Activated CD4-positive, CD25-positive, alpha-beta regulatory T cell treated with anti-CD3 and anti-CD28 coated beads, Interleukin-2, amount 50 U/mL, for 72 hours (primary cell): ENCODE measurements at places on chromosomes 13 and 19.
A peak's percentile ranks its signal among the peaks of the same experiment; 100 is the strongest.

DNA sequence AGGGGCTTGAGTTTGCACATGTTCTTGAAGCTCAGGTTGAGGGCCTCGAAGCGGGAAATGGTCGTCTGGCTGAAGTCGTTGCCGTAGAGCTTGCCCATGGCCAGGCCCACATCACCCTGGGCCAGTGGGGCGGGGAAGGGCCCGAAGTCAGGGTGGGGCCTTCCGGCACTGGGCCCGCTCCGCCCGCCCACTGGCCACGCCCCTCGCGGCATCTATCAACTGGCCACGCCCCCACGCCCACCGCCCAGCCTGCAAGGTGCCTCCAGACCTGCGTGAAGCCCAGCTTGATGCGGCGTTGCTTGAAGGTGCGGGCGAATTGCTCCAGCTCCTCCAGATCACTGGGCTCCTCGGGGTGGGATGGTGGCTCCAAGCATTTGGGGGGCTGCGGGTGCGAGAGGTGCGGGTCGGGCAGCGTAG, 19.9 kb downstream of the ZNF574 start:
- no peak for DNase-seq

- no peak for DNase-seq
Observed at GRCh38 chr19:43743059-43743458, 11.7 kb downstream of the SMG9 start.

GRCh38 chr19:41149831-41150230, 35.6 kb downstream of the CYP2F1 start:
- DNase-seq: no peak

DNA sequence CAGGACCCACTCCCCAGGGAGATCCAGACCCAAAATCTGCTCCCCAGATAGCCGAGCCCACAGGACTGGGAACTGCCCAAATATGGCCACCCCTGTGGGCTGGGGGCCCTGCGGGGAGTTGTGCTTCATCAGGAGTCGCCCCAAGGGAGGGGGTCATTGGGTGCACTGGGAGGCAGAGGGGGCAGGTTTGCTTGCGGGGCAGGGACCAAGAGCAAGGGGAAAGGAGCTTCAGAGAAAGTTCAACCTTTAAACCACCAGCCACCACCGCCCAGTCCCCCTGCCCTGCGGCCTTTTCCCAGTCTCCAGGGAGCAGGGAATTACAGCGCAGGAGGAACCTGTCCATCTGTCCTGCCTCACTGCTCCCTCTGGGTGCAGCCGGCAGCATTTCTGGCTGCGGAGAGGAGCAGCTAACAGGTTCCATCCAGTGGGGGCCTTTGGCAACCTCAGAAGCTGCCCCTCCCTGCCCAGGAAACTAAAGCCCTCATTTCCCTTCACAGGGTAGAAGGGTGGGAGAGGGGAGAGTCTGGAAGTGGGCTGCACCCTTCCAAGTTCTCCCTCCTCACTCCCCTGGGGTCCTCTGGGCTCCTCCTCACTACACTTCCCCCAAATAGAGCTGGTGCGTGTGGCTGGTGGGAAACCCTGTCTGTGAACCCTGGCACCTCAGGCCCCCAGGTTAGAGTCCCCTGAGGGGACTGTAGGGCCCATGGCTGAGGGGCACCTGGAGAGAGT, 13.8 kb upstream of the ASF1B start:
- no peak for DNase-seq

- DNase-seq: peak; percentile 76
Observed at GRCh38 chr13:108915634-108916512, 286.5 kb downstream of the MYO16 start.

- no peak for DNase-seq
Observed at GRCh38 chr13:94028650-94029049, 450.8 kb downstream of the DCT start.

GRCh38 chr13:110285991-110286832, 20.7 kb downstream of the COL4A1 start:
- no peak for DNase-seq

DNA sequence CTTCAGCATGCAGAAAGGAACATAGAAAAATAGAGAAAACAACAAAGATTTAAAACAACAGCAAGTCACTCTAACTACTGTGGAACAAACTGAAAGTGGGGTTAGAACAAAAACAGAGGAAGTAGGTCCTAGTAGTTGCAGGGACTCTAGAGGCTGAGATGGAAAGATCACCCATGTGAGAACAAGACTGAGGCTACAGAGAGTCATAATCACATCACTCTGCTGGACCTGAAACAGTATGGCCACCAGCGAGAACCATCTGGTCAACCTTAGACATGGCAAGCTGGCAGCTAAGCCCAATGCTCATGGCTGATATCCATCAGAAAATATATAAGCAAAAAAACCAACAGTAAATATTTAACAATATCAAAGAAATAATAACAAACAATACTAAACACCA, 35.8 kb upstream of the ZNF724 start:
- DNase-seq: no peak

- DNase-seq: no peak
Observed at GRCh38 chr13:76936763-76937162, 11.5 kb upstream of the ACOD1 start.

DNA sequence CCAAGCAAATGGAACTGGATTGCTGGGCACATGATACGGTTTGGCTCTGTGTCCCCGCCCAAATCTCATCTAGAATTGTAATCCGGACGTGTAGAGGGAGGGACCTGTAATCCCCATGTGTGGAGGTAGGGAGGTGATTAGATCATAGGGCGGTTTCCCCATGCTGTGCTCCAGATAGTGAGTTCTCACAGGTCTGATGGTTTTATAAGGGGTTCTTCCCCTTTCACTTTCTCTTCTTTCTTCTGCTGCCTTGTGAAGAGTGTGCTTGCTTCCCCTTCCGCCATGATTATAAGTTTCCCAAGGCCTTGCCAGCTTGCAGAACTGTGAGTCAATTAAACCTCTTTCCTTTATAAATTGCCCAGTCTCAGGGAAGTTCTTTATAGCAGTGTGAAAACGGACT, 32.6 kb upstream of the MTIF3 start:
- DNase-seq: no peak

GRCh38 chr13:98033277-98034247, 80.1 kb downstream of the IPO5 start:
- no peak for DNase-seq

- DNase-seq: no peak
Observed at GRCh38 chr13:57352114-57352513, 185.1 kb downstream of the PRR20E start.

DNA sequence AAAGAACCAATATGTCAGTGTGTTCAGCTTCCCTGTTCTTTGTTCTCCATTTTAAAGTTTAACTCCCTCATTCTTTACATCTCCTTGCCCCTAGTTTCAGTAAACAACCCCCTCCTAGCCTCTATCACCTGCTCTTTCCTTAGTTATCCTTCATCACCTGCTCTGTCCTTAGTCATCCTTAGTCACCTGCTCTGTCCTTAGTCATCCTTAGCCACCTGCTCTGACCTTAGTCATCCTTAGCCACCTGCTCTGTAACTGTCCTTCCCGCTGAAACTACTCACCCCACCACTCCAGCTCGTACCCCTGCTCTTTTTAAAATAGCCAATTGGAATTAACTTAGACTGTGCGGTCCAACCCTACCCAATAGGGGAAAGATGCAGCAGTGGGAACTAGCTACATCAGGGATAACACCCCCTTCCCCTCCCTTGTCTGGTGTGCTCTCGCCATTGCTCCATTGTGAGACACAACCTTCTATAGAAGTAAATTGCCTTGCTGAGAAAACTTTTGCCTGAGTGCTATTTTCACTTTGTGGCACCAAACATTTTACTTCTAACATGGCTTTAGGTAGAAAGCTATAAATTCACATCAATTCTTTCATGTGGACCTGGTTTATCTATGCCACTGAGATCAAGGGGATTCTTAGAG, 16.2 kb downstream of the EDNRB start:
- no peak for DNase-seq

GRCh38 chr19:29645911-29646310, 19.4 kb upstream of the PLEKHF1 start:
- DNase-seq: no peak

GRCh38 chr19:772730-773436, 22.0 kb downstream of the MISP start:
- no peak for DNase-seq

DNA sequence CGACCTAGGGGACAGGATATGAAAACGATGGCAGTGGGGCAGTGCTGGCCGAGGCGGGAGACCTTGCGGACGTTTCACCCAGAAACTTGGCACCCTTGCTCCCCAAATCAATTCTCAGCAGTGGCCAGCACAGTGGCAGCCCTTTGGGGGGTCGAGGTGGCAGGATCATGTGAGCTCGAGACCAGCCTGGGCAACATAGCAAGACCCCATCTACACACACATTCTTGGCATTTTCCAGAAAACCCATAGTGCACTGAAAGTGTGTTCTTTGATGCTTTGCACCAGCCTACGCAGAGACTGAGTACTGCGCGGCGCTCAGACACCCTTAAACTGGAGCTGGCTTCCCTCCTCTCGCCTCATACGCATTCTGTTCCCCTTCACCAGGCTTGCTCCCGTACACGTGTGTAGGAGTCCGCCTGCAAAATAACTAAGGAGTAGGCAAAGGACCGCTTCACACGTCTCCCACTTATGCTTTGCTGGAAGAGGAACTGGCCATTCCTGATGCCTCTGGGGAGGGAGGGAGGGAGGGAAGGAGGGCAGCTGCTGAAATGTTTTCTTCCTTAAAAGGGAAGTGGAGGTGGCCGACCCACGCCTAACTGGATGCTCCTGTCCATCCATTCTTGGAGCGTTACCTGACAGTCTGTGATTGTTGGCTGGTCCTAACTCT, 23.5 kb upstream of the MIER2 start:
- no peak for DNase-seq

DNA sequence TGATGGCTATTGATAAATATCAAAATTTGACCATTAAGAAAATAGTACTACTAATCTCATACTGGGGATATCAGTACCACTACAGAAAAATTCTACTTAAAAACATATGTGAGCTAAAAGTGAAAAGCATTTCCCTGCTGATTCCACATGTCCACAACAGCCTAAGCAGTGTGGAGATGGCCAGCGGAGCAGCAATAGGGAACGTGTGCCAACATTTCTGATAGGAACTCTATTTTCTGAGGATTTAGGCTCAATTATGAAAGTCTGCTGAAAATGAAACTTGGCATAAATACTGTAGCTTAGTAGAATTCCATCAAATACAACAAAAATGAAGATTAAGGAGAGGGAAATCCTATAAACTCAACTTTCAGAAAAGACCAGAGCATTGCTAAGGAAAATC, 311.6 kb downstream of the ENOX1 start:
- DNase-seq: no peak

GRCh38 chr13:106630162-106630561, 62.2 kb upstream of the ARGLU1 start:
- no peak for DNase-seq

DNA sequence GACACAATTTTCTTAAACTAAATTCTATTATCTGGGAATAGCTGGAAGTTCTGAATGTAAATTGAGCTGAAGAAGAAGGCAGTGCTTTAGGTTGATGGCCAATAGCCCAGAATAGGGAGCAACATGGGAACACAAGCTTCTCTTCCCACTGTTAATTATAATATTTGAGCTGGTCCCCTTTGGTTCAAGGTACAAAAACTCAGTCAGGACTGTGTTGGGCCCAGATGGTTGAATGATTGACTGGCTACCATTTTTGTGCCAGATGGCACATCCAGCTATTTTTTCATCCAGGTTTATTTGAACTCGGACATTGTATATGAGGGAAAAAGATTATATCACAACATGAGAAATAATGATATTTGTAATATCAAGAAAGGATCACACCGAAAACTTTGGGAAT, 458.9 kb downstream of the SLITRK1 start:
- no peak for DNase-seq

- DNase-seq: peak; percentile 56
Observed at GRCh38 chr13:24270639-24271141, 38.7 kb upstream of the C1QTNF9 start.

- DNase-seq: no peak
Observed at GRCh38 chr13:42275098-42275471, 3.1 kb downstream of the AKAP11 start.

DNA sequence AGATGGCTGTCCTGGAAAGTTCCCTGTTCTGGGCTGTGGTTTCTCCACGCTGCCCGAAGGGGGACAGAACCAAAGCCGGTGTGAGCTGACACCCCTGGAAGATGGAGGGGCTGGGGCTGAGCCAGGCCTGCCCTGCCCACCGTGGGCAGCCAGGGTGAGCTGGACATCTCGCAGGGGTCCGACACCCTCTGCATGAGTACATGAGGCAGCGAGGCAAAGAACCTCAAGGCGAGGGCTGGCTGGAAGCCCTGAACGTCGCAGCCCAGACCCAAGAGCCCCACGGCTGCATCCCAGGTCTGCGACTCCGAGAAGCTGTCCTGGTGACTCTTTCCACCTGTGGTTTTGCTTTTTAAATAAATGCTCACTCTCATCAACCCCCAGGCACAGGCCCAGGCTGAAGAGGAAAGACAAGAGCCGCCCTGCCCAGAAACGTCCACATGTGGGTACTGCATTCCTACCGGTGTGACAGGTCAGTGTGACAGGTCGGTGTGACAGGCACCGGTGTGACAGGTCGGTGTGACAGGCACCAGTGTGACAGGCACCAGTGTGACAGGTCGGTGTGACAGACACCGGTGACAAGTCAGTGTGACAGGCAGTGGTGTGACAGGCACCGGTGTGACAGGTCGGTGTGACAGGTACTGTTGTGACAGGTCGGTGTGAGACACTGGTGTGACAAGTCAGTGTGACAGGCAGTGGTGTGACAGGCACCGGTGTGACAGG, 30.6 kb downstream of the GAS6 start:
- no peak for DNase-seq

DNA sequence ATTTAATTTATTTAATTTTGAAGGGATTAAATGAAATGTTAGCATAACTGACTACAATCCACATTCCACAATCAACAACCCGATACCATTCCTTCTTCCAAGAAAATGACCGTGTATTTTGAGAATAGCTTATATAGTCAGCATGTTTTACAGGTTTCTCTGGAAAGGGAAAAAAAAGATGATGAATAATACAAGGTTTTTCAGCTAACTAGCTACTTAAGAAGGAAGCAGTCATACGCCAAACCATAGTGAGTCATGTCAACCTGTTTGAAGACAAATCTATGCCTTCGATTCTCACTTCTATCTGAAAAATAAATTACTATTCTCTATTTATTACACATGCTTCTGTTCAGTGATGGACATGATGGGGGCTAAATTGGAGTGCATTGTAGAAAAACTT, 258.6 kb downstream of the EFNB2 start:
- DNase-seq: no peak

GRCh38 chr19:29511768-29512167, 14.0 kb upstream of the VSTM2B start:
- no peak for DNase-seq

DNA sequence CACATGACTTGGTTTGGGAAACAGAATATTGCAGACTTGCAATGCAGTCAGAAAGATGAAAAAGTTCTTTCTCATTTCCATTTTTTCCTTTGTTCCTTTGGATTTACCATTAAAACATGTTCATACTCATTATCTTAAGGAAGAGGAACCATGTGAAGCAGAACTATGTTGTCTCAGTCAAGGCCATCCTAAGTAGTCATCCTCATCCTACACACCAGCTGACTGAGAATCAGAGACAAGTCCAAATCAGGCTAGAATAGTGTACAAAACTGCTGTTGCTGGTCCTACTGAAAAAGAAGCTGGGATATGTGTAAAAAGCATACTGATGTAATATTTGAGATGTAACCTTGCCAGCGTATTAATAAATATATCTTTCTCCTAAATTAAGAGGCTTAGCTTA, 433.4 kb downstream of the SLITRK5 start:
- no peak for DNase-seq
